ENCODE measurements at places on chromosomes 4 and X.

- DNase-seq = no peak
Observed at GRCh38 chr4:11908205-11908604, 479.5 kb upstream of the HS3ST1 start.

DNA sequence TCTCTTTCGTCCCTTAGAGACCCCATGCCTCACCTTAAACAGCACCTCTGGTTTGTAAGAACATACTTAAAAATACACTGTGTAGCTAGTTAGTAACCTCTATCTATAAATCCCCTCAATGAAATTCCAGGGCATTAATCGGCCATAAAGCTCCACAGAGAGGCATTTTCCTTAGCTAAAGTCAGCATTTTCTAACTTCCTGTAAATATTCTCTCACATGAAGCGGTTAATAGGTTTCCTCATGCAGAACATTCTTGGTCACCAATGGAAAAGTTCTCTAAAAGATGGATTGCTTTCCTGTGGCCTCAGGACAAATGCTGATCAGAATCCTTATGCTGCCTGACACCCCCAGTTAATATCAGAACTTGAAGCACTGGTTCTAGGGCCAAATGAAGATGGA, 248.6 kb upstream of the BOD1L1 start:
- no peak for DNase-seq

GRCh38 chr4:13312264-13312663, 171.9 kb downstream of the RAB28 start:
- no peak for DNase-seq

DNA sequence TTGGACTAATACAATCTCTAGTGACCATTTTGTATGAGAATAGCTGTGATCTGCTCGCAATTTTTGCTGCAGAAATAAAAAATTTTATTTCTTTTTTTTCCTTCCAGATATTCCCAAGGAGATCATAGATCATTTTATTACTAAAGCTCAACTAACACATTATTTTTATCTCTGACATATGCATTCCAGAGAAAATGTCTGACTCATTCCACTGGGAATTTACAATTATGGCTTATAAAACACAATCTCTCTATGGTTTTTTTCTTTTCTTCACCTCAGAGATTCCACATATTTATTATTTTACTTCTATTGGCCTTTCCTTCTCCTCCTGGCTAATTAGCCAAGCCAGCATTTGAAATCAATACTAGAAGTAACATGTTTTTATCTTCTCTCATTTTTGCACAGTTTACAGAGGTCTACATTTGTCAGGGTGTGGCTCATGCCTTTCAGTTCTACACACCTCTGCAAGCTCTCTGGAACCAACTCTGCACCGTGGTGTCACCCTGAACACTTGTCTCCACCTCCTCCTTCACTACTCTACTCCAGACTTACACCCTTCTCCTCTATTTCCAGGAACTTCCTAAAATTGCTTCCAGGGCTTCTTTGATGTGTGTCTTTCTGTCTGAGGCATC, 59.8 kb upstream of the GPM6A start:
- DNase-seq = no peak

GRCh38 chr4:81769244-81769643, 297.5 kb upstream of the RASGEF1B start:
- DNase-seq = no peak

- no peak for DNase-seq
Observed at GRCh38 chrX:12872741-12873140, 5.9 kb downstream of the TLR7 start.

DNA sequence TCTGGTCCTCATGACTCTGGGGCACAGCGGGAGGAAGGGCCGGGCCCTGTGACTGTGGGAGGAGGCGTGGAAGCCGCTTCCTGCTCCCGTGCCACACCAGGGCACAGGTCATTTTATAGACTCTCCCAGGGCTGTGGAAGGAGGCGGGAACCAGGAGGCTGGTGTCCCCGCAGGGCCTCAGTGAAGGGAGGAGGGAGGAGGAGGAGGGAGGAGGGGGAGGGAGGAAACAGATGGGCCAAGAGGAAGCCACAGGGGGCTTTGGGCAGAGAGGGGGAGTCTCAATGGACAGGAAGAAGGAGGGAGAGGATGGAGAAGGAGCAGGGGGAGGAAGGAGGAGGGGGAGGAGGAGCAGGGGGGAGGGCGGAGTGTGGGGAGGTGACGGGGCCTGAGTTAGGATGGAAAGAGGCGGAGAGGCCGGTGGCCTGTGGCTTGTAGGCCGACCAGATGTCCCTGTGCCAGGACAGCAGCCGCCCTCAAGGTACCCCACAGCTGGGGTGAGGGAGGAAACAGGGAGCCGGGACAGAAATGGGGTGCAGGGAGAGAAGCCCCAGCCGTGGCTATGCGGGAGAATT, 6.2 kb upstream of the PLCXD1 start:
- no peak for DNase-seq

- no peak for DNase-seq
Observed at GRCh38 chr4:46445710-46446314, 55.9 kb upstream of the GABRA2 start.
